ENCODE measurements at places on chromosomes 7 and 10.

DNA sequence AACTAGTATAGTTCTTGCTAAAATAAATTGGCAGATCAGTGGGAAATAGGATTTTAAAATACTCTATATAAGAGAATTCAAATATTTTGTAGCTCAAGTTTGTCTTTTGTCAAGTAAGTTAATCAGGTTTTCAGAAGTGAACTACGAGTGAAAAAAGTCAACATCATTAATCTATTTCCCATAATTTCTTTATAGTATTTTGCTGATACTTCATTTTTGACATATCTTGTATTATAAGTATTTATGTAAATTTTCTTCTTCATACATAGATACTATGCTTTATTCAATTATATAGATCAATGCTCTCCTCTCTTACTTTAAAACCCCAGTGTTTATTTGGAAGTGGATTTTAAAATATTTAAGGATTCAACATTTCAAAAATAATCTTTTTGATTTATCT, 360.7 kb downstream of the THSD7A start:
- no peak for DNase-seq

GRCh38 chr7:82469207-82469606, 25.6 kb upstream of the CACNA2D1 start:
- DNase-seq: no peak

- no peak for DNase-seq
Observed at GRCh38 chr7:155693826-155694225, 49.4 kb downstream of the RBM33 start.

- no peak for DNase-seq
Observed at GRCh38 chr7:131602304-131602993, 46.0 kb upstream of the PODXL start.

DNA sequence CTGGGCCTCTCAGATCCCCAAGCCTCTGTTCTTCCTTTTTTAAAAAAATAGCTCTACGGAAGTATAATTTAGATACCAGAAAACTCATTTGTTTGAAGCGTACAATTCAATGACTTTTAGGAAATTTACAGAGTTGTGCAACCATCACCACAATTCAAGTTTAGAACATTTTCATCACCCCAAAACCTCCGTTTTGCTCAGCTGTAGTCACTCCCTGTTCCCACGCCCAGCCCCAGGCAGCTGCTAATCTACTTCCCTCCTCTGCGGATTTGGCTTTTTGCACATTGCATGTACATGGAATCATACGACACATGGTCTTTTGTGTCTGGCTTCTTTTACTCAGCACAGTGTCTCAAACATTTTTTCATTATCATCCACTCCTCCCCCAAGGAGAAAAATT, 229.2 kb downstream of the TCF7L2 start:
- no peak for DNase-seq

- DNase-seq: no peak
Observed at GRCh38 chr10:101848894-101849351, 5.3 kb upstream of the KCNIP2 start.

- DNase-seq: no peak
Observed at GRCh38 chr10:47420305-47421056, 36.4 kb upstream of the ZNF488 start.

DNA sequence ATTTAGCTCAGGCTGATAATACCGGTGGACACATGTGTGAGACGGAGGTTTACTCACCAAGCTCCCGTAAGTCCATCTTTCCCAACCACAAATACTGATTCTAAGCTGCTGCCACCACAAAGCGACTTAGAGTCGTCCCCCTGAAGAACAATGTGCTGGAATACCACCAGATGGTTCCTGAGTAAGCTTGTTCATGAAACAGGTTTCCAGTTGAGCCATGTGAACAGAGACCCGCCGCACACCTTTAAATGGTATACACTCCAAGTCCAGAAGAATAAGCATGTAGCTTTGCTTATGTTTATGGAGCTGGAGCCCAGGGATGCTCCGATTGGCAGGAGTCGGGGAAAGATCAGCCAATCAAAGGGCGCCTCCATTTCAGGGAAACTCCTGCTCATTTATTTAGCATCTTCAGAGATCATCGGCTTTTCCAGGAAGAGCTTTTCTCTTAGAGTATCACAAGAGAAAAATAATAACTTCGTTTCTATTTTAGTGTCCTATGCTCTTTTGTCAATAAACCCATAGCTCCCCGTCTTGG, 261.6 kb upstream of the AOAH start:
- no peak for DNase-seq

GRCh38 chr10:114709984-114710383, 51.9 kb upstream of the ABLIM1 start:
- DNase-seq: no peak

DNA sequence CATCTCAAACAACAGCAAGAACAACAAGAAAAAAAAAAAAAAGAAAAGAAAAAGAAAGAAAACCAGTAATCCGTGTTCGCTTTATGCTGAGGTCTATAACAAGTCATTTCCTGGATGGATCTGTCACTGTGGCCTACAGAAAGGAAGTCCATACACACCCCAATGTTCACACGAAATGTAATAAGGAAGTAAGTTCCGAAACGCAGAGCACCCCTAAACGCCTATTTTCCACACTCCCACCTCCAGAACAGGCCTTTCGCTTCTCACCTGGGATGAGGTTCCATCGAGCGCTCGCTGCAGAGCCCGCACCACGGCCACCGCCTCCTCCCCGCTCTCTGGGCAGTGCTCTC, 735 bp downstream of the ZNF394 start:
- no peak for DNase-seq

DNA sequence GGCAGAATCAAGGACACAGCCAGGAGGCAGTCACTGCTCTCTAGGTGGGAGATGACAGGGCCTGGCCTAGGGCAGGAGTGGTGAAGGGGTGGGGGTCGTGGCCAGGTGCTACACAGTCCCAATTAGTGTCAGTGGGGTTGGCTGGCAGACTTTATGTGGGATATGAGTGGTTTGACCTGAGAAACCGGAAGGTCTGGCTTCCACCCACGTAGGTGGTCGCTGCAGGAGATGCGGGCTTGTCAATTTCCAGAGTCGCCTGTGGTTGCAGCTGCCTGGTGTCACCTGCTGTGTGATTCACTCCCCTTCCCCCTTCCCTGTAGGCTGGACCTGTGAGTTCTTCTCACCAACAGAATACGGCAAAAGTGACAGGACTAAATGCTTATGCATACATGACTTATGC, 124.3 kb downstream of the KLF6 start:
- DNase-seq: no peak

DNA sequence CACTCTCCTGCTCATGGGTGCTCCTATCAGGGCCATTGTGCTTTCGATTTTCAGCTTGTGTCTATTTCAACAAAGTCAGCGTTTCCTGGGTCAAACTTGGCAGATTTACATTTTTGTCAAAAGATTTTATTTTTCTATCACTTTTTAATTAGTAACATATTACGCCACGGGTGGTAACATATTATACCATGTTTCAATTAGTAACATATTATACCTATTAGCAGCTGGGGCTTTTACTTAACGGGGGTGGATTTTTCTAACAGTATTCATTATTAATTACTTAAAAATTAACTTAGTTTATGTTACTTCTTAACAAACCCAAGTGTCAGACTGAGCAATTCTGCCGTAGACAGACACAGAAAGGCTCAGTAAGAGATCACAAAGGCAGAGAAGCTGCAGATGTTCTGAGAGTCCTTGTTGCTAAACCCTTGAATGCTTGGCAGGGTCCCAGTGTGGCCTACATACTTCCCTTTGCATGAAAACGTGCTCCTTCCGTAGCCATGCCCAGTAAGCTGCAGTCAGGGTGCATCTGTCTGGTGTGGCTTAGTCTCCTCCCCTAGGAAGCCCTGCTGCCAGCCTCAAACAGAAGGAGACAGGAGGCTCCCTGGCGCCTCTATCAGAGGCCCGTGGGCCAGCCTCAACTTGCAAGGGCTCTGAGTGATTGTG, 263.1 kb upstream of the CXCL12 start:
- DNase-seq: no peak

DNA sequence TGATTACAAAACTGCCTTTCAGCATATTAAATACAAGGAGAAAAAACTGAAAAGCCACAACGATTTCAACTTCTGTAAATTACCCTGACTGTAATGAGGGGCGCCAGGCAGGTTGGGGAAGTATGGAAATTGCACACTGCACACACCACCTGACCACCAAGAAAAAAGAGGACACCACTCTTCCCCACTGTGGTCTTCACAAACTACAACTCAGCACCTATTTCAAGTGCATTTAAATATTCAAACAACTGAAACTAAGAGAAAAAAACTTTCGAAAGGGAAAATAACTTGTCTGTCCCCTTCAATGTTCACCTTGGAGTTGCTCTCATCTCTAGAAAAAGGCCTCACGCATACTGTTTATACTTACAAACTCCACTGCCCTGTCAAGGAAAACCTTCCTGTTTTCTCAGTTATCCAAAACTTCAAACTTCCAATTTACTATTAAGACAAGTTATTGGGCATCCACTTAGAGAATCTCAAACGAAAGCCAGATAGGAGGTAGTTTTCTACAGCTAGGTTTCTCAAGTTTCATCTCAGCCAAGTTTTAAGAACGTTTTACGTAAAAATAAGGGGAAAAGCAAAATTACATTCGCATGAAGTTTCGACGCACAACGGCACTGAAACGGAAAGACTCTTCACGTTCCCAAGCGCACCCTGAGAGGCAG, 1.4 kb downstream of the LARP4B start:
- DNase-seq: no peak

DNA sequence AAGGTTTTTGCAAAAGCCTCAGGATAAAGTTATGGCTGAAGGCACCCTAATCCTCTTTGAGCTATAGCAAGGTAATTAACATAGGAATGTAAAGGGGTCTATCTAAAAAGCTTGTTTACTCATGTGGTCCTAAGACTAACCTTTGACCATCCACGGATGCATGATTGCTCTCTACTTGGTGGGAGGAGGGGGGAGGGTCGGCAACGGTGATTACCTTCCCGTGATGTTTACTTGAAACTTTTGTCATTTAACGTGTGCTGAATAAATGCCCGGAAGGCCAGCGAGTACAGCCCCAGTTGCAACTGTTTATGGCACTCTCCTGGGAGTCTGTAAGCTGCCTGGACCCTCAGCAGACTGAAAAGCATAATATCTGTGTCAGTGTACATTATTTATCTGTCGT, 78.9 kb upstream of the GPR22 start:
- no peak for DNase-seq

DNA sequence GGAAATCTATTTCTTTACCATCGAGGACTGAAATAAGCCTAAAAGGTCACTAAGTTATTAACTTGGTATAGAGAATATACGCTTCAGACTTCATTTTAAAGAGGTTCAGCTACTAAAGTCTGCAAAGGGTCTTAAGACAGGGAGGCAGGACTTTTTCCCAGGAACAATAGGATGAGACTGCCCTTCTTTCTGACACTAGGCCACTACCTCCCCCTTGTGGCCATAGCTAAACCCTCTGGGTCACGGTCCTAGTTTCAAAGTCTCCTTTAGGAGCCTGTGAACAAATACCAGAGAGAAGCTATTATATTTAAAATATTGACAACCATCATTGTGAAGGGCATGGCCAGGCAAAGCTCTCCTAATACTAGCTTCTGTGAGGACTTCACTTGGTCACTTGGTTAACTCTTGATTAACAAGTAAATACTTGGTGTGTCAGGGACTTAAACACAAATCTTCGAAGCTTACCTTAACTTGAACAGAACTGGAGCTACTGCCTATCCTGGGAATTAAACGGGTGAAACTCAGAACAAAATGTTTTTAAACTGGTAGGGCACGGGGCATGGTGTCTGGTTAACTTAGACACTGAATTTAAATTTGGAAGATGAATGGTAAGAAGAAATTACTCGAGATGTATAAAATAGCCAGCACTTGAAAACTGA, 75.6 kb downstream of the CCDC6 start:
- DNase-seq: no peak

DNA sequence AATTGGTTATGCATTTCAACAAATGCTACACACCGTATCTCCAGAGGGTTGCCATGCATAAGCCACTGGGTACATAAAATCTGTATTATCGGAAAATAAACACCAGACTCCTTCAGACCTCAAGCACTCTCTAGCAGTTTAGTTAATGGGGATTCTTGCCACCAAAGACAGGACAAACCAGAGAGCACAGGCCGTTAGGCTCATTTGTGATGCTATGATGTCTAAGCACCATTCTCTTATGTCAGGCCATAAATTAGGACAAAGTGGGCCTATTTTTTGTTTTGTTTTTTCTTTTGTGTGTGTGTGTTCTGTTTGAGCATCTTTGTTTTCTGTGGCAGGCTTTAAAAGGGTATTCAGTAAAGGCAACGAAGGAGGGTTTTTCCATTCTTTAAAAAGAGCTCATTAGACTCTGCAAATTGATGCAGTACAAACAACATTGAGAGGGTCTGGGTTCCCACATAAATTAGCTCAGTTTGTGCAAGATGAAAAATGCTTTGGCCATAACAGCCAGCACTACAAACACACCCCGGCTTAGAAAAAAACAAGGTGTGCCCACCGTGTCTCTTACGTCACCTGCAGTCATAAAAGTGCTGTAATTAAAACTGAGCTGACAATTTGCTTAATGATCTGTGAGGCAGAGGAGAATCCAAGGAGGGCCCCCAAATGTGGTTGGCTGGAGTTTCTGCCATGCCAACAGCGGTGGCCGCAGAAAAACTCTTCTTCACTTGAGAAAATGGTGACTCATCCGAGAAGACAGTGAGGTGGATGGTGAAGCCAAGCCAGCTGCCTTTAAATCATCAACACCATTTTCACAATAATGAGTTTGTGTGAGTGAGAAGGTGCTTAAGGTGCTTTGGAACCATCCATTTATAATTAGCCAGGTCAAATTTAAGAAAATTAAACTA, 297.9 kb downstream of the GATA3 start:
- no peak for DNase-seq

GRCh38 chr10:49323896-49324270, 24.9 kb downstream of the C10orf71 start:
- no peak for DNase-seq

DNA sequence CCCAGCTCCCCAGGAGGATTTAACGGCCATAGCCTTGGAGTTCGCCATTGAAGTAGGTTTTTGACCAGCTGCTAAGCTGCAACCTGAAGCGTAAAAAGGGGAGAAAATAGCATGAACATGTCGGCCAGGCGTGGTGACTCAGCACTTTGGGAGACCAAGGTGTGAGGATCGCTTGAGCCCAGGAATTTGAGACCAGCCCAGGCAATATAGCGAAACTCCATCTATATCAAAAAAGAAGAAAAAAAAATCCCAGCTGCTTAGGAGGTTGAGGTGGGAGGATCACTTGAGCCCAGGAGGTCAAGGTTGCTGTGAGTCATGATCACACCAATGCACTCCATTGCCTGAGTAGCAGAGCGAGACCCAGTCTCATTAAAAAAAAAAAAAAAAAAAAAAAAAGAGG, 32.2 kb upstream of the MCU start:
- DNase-seq: no peak

- DNase-seq: no peak
Observed at GRCh38 chr7:102260856-102261255, 25.8 kb upstream of the SH2B2 start.

- DNase-seq: no peak
Observed at GRCh38 chr7:127759945-127760421, 108.0 kb downstream of the SND1 start.

- DNase-seq: no peak
Observed at GRCh38 chr7:36057323-36057722, 95.7 kb upstream of the EEPD1 start.

- DNase-seq: no peak
Observed at GRCh38 chr10:5527332-5528200, 2.8 kb downstream of the CALML3 start.
